ENCODE measurements at places on chromosomes 3 and 15. TPM values are rescaled to one million over a fixed set of nuclear protein-coding genes. Genes with fewer than 3 reads are reported as not detected.

DNA sequence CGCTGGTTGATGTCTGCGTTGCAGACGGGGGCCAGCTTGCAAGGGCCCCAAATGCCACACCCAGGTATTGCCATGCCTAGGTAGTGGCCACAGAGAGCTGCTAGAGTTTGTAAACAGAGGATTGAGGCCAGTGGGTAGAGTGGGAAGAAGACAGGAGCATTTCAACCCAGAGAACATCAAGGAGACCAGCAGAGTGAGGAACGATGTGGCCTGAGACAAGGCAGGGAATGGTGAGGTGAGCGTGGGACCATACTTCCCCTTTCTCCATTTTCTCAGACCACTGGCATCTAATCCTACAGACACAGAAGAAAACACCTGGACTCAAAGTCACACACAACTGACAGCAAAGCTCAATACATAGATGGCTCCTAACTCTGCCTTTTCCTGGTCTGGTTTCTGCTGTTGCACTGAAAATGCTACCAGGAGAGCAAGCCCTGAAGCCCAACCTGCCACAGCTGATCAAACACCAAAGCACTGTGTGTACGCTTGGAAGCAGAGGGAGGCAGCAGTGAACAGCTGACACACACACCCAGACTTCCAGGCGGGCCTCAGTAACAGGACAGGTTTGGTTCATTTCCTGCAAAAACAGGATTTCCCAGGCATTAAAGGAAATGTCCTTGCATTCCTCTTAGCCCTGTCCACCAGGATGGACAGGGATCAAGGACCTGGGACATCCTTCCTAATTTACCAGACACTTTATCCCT lies 1.6 kb downstream of the FAM174B start:
- no peaks in the 10 kb centered on the region for H3K36me3 ChIP-seq
- H3K4me1 ChIP-seq, result peaks cover 3% of the 10 kb centered on the region
- H3K27ac ChIP-seq, result no peak overlapping the region
- peaks cover 11% of the 10 kb centered on the region for H3K27me3 ChIP-seq

- no peak overlapping the region for H3K27ac ChIP-seq
- no peaks in the 10 kb centered on the region for H3K4me1 ChIP-seq
- no peaks in the 10 kb centered on the region for H3K27me3 ChIP-seq
- no peaks in the 10 kb centered on the region for H3K36me3 ChIP-seq
- no peak for DNase-seq
These were observed 42.2 kb downstream of the MUC4 start for GRCh38 chr3:195769551-195769950.

DNA sequence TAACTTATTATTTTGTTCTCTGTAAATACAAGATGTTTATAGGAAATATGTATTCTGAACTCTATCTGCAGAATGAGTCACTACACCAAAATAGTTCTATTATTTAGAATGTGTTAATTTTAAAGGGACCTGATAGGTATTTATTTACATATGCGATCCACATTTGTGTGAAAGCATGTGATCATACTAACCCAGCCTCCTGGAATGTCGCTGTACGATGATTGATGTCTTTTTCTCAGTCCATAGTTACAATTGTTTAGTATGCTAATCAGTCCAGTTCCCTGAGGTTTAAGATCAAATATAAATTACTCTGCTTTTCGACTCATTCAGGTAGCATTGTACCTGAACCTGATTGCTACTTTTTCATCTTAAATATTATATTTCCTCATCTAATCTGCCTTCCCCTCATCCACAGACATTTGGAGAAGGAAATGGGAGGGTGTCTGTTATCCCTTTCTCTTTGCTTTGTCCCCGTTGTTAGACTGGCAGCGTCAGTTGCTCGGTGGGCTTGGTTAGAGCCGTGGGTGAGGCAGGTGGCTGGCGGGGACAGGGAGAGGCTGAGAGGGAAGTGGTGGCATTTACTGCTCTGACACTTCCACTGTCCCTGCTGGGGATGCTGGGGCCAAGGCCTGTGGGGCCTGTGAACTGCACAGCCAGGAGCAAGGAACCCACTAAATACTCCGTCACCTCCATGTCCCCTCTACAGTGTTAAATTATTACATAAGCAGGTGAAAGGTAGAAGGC lies 27.8 kb upstream of the NR2E3 start:
- H3K4me1 ChIP-seq, result no peaks in the 10 kb centered on the region
- no peak overlapping the region for H3K27ac ChIP-seq
- no peaks in the 10 kb centered on the region for H3K27me3 ChIP-seq
- no peak for DNase-seq
- no peak overlapping the region for H3K4me3 ChIP-seq
- H3K36me3 ChIP-seq, result no peaks in the 10 kb centered on the region

GRCh38 chr3:66354001-66354400 lies 133.2 kb downstream of the SLC25A26 start:
- H3K27ac ChIP-seq, result peak overlapping the region; percentile 62
- H3K36me3 ChIP-seq, result no peaks in the 10 kb centered on the region
- H3K4me3 ChIP-seq, result no peak overlapping the region
- H3K27me3 ChIP-seq, result no peaks in the 10 kb centered on the region

The CMTM8 gene
- total RNA-seq, result 0.88 TPM

The SNTN gene
- total RNA-seq, result not detected
